ENCODE measurements at places on chromosomes 7 and 10.
A peak's percentile ranks its signal among the peaks of the same experiment; 100 is the strongest.

GRCh38 chr10:72007246-72007892 is 43.2 kb downstream of the CHST3 start:
- DNase-seq = no peak

DNA sequence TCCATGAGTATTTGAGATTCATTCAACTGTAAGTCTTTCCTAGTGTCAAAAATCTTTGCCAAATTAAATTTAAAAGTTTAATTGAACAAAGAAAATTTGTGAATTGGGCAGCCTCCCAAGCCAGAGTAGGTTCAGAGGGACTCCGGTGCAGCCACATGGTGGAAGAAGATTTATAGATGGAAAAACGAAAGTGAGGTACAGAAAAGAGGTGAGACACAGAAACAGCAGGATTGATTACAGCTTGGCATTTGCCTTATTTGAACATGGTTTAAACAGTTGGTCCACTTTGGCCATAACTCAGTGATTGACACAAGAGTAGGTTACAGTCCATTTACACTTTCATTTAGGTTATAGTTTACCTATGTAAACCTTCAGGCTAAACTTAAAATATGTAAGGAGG is 465.8 kb downstream of the ARL4A start:
- DNase-seq = no peak

DNA sequence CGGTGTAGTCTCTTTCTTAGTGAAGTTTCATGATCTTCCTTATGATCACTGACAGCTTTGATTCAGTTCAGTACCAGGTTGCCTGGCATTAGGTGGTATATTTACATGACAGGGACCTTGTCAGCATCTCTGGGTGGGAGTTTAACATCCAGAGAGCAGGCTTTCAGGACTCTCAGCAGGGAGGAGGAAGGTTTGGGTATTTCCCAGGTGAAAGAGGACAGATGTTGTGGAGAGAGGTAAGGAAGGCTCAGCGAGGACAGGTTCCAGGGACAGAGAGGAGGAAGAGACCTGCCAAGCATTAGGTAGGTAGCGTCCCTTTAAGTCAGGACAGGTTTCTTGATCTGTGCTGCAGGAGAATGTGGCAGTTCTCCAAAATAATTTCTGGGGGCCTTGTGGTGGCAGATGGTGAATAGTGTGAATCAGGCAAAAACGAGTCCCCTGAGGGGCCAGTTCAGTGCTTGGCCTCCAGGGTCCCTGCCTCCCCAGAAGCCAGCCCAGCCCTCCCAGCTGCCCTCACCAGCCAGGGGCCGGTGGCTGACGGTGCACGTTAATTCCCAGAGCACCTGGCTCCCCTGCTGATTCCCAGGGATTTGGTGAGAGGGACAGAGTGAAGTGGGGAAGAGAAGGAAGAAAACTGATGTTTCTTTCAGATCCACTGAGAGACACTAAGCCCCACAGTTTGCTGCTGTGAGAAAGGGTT is 82.0 kb downstream of the VWC2 start:
- no peak for DNase-seq

DNA sequence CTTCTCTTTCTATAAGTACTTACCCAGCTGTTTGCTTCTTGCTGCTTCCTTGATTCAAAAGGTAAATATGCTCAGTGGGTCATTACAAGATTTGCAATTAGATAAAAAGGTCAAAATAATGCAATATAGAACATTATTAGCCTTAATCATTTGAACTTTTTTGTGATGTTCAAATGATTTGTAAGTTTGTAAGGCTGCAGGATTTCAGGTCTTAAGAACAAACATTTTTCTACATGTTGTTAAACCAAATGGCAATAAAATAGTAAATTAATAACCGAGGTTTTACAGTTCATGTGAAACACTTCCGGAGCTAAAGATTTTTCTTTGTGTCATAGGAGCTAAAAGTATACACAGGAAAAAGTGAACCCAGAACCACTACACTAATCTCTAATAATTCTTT is 16.2 kb upstream of the SCIN start:
- no peak for DNase-seq

GRCh38 chr10:110872145-110872983 is 636 bp downstream of the PDCD4 start:
- peak; percentile 89 for DNase-seq

DNA sequence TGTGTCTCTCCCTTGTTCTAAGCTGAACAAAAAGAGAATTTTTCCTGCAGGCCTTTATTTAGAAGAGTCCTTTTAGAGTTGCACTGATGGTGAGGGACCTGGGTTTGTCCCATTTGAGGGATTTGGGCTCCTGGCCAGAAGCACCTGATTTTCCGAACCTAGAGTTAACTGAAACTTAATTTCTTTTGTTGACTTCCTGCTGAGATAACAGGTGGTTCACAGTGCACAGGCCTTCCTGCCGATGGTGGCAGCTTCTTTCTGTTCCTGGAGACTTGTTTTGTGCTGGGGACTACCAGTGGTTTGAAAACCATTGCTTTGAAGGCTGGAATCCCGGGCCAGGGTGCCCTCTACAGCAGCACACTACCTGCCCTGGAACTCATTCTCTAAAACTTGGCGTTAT is 99.2 kb downstream of the SUGCT start:
- no peak for DNase-seq

GRCh38 chr7:88132725-88133124 is 87.1 kb downstream of the SRI start:
- DNase-seq = no peak

DNA sequence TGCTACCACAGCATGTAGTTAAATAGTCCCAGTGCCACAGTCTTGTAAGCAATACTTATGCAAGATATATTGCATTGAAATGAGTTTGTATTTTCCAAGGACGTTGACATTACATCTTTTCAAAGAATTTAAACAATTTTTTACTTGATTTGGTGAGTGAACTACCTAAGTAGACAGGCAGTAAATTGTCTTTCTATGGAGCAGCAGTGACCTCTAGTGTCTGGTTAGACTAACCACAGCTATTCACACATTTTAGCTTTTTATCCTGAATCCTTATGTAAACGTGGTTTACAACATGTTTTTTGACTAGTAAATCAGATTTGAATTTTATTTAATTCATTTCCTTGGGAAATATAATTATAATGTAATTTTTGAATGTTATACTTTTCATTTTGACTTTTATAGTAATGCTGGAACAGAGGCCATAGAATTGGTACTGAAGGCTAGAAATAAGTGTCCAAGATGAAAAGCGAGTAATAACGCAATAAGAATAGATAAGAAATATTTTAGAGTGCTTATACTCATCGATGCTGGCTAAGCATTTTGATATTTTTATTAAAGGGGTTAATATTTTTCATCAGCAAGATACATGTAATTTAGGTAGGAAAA is 5.6 kb downstream of the LRRTM3 start:
- DNase-seq = peak; percentile 86

DNA sequence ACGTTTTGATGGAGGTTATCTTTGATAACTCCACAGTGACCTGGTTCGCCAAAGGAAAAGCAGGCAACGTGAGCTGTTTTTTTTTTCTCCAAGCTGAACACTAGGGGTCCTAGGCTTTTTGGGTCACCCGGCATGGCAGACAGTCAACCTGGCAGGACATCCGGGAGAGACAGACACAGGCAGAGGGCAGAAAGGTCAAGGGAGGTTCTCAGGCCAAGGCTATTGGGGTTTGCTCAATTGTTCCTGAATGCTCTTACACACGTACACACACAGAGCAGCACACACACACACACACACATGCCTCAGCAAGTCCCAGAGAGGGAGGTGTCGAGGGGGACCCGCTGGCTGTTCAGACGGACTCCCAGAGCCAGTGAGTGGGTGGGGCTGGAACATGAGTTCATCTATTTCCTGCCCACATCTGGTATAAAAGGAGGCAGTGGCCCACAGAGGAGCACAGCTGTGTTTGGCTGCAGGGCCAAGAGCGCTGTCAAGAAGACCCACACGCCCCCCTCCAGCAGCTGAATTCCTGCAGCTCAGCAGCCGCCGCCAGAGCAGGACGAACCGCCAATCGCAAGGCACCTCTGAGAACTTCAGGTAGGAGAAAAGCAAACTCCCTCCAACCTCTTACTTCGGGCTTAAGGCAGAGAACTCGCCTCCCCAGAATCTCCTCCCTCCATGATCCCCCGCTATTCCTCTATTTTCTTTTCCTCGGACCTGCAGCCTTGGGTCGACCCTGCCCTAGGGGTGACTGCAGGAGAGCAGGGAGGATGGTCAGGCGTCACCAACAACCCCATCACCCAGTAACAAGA is at the start of gene SERPINE1:
TSS of gene SERPINE1 (plus strand) at position 454 of the 809 bp plus-strand sequence. CDS start 1,290 bp downstream, outside the sequence.
- DNase-seq = peak; percentile 100

DNA sequence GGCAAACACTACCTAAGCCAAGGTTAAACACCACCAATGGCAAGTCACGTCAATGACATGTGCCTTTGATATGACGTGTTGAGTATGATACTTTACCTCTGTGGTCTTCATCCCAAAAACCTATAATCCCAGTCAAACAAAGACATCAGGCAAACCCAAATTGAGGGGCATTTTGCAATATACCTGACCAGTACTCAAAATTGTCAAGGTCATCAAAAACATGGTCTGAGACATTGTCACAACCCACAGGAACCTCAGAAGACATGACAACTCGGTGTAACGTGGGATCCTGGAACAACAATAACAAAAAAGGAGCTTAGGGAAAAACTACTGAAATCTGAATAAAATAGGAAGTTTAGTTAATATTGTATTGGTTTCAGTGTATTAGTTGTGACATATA is 7.2 kb downstream of the FAM237B start:
- no peak for DNase-seq

DNA sequence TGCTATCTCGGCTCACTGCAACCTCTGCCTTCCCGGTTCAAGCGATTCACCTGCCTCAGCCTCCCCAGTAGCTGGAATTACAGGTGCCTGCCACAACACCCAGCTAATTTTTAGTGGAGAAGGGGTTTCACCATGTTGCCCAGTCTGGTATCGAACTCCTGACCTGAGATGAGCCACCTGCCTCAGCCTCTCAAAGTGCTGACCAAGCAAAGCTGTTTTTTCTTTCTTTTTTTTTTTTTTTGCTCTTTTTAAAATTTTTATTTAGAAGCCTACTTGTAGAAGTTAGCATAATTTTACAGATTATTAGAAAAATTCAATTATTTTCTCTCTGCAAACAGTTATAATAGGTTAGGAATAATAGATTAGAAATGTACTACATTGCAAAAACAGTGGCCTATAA is 1.2 kb upstream of the FGFBP3 start:
- DNase-seq = no peak

DNA sequence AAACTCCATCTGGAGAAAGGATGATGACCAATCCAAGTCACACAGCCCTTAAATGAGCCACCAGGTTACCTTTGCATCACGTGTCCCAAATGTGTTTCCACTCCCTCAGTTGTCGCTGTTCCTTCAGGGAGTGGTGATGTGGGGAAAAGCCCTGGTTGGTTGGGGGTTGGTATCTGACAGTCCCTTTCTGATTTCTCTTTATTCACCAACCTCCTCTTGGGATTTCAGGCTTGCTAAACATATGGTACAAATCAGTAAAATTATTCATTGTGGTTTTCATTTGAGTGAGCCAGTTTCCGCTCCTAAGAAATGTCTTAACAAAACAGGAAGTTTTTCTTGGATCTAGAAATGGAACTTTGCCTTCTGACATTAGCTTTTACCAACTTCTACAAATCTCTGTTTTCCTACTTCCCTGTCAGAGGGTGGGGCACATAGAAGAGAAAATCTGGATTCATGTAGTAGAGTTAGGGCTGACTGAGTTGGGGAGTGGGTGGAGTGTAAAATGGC is 40.0 kb upstream of the KMT2E start:
- DNase-seq = peak; percentile 93

DNA sequence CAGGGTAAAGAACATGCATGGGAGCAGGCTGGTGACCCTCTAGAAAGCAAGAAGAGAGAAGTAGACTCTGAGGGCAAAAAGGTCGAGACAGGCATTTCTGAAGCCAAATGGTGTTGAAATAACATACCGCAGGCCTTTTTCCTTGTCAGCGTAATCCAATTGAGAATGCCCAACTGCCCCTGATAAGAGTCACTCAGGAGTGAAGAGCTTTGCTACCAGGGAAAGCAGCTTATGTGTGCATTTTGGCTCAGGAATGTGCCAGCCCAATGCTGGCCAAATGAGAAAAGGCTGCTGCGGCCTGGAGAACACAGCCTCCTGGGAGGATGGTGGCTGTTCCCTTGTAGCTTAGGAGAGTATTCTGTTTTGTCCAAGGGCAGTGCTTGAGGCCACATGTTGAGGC is 61.4 kb upstream of the NFKB2 start:
- no peak for DNase-seq

- DNase-seq = no peak
Observed at GRCh38 chr7:45367026-45367425, 207.1 kb upstream of the ADCY1 start.

All from cardiac fibroblast (primary cell).